ENCODE measurements at places on chromosomes 4 and X. TPM values are rescaled to one million over a fixed set of nuclear protein-coding genes. Genes with fewer than 3 reads are reported as not detected.

- DNase-seq = no peak
Measured at GRCh38 chrX:119669424-119670037, 23.4 kb downstream of the SEPTIN6 start.

DNA sequence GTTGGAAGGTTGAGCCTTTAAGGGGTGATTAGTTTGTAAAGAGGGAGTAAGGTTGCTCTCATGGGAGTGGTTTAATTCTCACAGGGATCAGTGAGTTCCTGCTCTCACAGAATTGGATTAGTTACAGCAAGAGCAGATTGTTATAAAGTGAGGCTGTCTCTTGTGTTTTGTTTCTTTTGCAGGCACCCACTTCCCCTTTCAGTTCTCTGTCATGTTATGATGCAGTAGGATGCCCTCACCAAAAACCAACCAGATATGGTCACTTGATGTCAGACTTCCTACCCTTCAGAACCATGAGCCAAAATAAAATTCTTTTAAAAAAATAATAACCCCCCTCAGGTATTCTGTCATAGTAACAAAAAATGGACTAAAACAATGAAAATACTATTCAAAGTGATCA, 19.9 kb upstream of the IGSF1 start:
- no peak for DNase-seq

CT55 gene
- polyA plus RNA-seq = not detected

RHOXF2 gene
- polyA plus RNA-seq = not detected

DNA sequence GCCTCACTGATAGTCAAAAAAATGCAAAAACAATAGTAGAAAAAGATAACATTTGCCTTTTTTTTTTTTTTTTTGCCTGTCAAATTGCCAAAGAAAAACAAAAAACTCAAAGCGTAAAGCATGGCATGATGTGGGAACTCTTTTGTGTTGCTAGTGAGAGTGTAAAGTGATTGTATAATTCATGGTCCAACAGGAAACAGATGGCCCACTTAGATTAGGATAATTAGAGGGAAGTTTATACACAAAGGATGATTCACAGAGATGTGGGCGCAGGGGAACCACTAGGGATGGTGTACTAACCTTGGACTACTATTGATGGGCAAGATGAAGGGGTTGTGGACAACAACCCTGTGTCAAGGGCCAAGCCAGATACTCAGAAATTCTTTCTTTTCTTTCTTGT, 16.4 kb downstream of the MCUB start:
- DNase-seq = no peak

DNA sequence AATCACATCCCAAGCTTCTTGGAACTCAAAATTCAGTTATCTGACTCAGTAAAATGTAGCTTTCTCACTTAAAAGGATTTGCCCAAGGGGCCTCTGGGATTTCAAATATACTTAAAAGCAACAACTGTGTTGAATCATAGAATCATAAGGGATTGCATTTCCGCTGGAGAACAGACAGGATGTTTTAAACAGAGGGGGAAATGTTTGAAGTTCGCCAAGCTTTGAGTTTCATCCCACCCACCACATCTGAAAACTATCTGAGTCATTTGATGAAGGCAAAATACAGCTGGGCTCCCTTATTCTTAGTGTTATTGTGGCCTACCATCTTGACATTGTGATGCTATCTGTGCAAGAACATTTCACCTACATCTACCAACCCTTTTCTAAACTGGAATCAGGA, 73.5 kb downstream of the PPP1R2C start:
- DNase-seq = no peak

- DNase-seq = no peak
Measured at GRCh38 chr4:46506876-46507275, 116.9 kb upstream of the GABRA2 start.

GRCh38 chr4:112185740-112186670, 40.8 kb downstream of the FAM241A start:
- DNase-seq = no peak

DNA sequence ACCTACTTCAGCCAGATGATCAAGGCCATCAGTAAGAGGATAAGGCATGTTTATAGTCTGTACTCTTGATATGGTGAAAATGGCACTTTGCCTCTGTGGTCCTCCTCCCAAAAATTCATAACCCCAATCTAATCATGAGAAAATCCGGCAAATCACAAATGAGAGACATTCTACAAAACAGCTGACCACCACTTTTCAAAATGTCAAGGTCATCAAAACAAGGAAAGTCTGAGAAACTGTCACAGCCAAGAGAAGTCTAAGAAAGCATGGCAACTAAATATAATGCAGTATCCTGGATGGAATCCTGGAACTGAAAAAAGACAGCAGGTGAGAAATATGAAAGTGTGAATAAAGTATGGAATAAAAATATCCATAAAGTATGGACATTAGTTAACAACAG, 226.6 kb upstream of the INTU start:
- DNase-seq = no peak

GRCh38 chrX:55041514-55041913, 10.7 kb upstream of the ALAS2 start:
- DNase-seq = no peak

DNA sequence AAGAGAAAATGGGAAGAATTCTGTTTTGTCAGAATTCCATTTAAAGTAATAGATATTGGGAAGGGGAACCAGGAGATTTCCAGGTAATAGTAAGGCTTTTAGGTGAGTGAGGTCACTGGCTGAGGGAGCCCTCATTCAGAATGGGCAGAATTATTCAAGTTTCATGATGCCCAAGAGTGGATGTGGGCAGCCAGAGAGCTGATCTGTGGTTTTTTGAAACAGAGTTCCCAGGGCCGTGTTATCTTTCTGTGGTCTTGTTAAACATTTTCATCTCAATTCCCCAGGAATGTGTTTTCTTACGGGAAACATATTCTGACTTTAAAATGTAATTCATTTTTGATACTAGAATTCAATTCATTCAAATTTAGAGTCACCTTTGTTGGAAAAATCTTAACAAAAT, 182.0 kb upstream of the AADAT start:
- DNase-seq = no peak

NDUFB11 gene
- polyA plus RNA-seq = 46.8 TPM

DNA sequence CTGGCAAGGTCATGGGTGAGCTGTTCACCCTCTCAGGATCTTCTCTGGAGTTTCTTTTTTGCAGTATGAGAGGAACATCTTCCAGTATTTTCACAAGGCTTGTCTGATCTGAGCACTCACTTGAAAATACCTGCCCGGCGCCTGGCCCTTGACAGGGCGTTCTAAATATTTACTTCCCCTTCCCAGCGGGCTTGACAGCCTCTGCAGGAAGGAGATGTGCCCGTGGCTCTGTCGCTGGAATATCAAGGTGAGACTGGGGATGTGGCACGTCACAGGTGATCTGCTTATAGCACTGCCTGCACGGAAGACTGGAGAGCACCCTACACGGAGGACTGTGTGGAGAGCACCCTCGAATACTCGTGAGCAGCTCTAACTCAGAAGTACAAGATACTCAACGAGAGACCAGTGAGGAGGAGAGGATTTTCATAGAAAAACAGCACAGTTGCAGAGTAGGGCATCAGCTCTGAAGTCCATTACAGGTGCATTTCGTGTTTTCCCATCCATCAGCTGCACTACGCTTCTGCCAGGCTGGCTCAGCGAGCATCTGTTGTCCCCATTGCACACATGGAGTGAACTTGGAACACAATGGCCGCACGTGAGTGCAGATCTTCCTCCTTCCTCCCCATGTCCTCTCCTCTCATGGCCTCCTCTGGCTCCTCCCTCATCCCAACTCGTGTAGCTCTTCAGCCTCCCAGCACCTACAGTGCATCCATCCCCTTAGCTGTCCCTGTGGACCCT, 32.1 kb downstream of the ZBTB49 start:
- no peak for DNase-seq

- DNase-seq = no peak
Measured at GRCh38 chr4:143351774-143352451, 15.2 kb downstream of the GAB1 start.

GRCh38 chrX:17030580-17031270, 84.3 kb downstream of the REPS2 start:
- no peak for DNase-seq

- no peak for DNase-seq
Measured at GRCh38 chrX:71870208-71871098, 40.2 kb upstream of the NHSL2 start.

DNA sequence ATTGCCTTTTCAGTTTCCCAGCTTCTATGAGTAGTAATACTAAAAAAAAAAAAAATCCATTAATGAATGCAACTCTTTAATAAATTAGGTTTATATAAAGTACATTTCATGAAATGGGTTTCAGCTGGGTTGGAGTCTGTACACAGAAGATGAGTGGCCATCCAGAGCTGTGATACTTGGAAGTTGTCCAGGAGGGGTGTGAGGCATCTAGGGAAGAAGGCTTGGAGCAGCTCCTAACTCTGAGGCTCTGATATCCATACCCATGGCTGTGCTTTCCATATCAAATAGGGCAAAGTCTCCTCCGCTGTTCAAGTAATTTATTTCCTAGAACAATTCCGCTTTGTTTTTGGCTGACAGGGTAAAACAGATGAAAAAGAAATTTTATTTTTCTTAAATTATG, 423.3 kb upstream of the TENM3 start:
- DNase-seq = no peak

TDO2 gene
- not detected for polyA plus RNA-seq

NRK gene
- polyA plus RNA-seq = 0.31 TPM

DNA sequence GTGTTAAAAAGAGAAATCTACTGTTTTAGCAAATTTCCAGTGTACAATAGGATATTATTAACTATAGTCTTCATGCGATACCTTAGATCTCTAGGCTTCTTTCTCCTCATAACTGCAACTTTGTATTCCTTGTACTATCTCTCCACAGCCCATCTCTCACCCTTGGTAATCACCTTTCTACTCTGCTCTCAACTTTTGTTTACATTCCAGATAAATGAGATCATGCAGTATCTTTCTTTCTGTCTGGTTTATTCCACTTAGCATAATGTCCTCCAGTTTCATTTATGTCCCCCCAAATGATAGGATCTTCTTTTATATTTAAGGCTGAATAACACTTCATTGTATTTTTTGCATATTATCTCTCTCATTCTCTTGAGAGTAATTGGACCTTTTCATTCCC, 165.5 kb downstream of the HS3ST1 start:
- DNase-seq = no peak

GRCh38 chr4:5814421-5814820, 78.5 kb downstream of the CRMP1 start:
- no peak for DNase-seq

RNF128 gene
- 0.10 TPM for polyA plus RNA-seq

- DNase-seq = no peak
Measured at GRCh38 chrX:54074826-54075225, 30.6 kb upstream of the PHF8 start.

SLITRK4 gene
- not detected for polyA plus RNA-seq

UGT2B11 gene
- not detected for polyA plus RNA-seq

- DNase-seq = no peak
Measured at GRCh38 chrX:13364230-13364857, 44.5 kb upstream of the ATXN3L start.
